ENCODE measurements at places on chromosomes 16 and 17. TPM values are rescaled to one million over a fixed set of nuclear protein-coding genes. Genes with fewer than 3 reads are reported as not detected.

- peak overlapping the region; percentile 46 for H3K27ac ChIP-seq
- peaks cover 11% of the 10 kb centered on the region for H3K36me3 ChIP-seq
- H3K4me3 ChIP-seq: no peak overlapping the region
- H3K4me1 ChIP-seq: peaks cover 72% of the 10 kb centered on the region
- no peaks in the 10 kb centered on the region for H3K27me3 ChIP-seq
Observed at GRCh38 chr17:9226794-9227135, 205.5 kb downstream of the NTN1 start.

SSTR5 gene
- total RNA-seq: not detected

ABCC3 gene
- 1.9 TPM for total RNA-seq

GRCh38 chr17:79915850-79916430, 76.7 kb upstream of the CBX4 start:
- peaks cover 17% of the 10 kb centered on the region for H3K4me1 ChIP-seq
- H3K36me3 ChIP-seq: no peaks in the 10 kb centered on the region
- no peak for DNase-seq
- peaks cover 3% of the 10 kb centered on the region for H3K27me3 ChIP-seq
- H3K27ac ChIP-seq: no peak overlapping the region

DNA sequence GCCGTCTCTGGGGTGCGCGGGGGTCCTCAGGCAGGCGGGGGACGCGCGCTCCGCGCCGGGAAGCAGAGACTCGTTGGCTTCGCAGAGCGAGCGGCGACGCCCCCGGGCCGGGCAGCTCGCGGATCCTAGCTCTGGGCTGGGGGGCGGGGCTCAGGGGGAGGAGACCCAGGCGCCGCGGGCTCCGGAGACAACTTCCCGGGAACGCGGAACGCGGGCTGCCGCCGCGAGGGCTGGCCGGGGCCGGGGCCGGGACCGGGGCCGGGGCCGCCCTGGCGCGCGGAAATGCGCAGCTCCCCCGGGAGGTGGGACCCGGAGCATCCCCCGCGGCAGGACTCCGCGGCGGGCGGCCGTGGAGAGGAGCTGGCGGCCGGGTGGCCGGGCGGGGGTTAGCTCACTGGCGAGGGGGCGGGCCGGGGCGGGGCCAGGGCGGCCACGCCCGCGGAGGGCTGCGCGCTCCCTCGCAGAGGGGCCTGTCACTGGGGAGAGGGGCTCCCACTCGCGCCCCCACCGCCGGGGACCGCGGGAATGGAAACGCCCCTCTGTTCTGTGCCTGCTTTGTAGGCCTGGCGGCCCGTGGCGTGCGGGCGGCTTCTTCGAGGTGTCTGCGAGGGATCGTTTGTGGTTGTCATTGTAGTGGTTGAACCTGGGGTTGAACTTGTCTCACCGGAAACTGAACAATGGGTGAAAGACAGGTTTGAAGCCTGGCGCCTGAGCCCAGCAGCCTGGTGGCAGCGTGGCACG, at the start of gene GAS7:
TSS of gene GAS7 (minus strand) at position 98 of the 741 bp plus-strand sequence.
- H3K27me3 ChIP-seq: no peaks in the 10 kb centered on the region
- DNase-seq: peak; percentile 93
- H3K4me1 ChIP-seq: no peaks in the 10 kb centered on the region
- H3K4me3 ChIP-seq: peak within 1 kb of the TSS; percentile 78
- H3K36me3 ChIP-seq: peaks cover 3% of the 10 kb centered on the region
- peak within 1 kb of the TSS; percentile 53 for H3K27ac ChIP-seq

GRCh38 chr17:66210208-66210574, 18.3 kb upstream of the CEP112 start:
- no peak overlapping the region for H3K27ac ChIP-seq
- H3K36me3 ChIP-seq: no peaks in the 10 kb centered on the region
- H3K4me1 ChIP-seq: no peaks in the 10 kb centered on the region
- DNase-seq: no peak
- H3K4me3 ChIP-seq: no peak overlapping the region

USP6 gene
- 0.33 TPM for total RNA-seq

GRCh38 chr17:41377546-41377945, 4.6 kb downstream of the KRT34 start:
- H3K4me3 ChIP-seq: no peak overlapping the region
- no peaks in the 10 kb centered on the region for H3K27me3 ChIP-seq
- no peak for DNase-seq
- H3K27ac ChIP-seq: no peak overlapping the region
- no peaks in the 10 kb centered on the region for H3K4me1 ChIP-seq
- H3K36me3 ChIP-seq: no peaks in the 10 kb centered on the region

DNASE1L2 gene
- total RNA-seq: 0.83 TPM

B4GALNT2 gene
- total RNA-seq: not detected

TEX14 gene
- total RNA-seq: under 0.01 TPM

GRCh38 chr17:49555495-49556222, 20.0 kb upstream of the NXPH3 start:
- DNase-seq: no peak
- H3K4me3 ChIP-seq: no peak overlapping the region
- H3K27me3 ChIP-seq: peaks cover 22% of the 10 kb centered on the region

Measured in esophagus muscularis mucosa (tissue), 4 donors.